ENCODE measurements at places on chromosomes 1 and 21. TPM values are rescaled to one million over a fixed set of nuclear protein-coding genes. Genes with fewer than 3 reads are reported as not detected.

The DTL gene
- 41.0 TPM for total RNA-seq

GRCh38 chr1:55367273-55367672 lies 152.1 kb upstream of the USP24 start:
- H3K36me3 ChIP-seq: no peaks in the 10 kb centered on the region
- DNase-seq: no peak
- no peaks in the 10 kb centered on the region for H3K27me3 ChIP-seq

DNA sequence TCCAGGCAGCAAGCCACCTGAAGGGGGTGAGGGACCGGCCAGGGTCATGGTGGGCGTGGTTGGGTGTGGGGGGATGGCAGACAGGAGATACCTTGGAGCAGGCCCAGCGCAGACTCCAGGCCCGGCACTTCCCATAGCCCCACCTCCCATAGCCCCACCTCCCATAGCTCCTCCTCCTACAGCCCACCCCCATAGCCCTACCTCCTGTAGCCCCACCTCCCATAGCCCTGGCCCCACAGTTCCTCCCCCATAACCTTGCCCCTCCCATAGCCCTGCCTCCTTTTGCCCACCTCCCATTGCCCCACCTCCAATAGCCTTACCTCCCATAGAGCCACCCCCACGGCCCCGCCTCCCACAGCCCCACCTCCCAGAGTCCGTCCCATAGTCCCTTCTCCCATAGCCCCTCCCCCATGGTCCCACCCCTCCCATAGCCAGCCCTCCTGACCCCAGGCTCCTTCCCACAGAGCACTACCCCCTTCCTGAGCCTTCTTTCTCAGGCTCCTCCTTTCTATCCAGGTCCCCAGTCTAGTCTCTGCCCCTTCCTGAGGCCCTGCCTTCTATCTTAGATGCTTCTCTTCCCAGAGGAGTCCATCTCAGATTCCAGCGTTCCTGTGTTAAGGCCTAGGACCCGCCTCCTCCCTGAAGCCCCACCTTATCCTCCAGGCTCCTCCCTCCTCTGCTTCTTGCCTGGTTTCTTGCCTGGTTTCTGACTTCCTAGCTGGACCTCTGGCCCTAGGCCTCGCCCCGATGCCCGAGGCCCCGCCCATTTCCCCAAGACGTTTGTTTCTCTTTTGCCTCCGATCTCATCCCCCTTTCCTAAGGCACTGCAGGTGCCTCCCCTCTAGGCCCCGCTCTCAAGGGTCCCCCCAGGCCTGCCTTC lies 46.8 kb downstream of the PTPRU start:
- H3K27ac ChIP-seq: no peak overlapping the region
- no peaks in the 10 kb centered on the region for H3K36me3 ChIP-seq
- peak; percentile 74 for DNase-seq
- peaks cover 20% of the 10 kb centered on the region for H3K4me1 ChIP-seq

GRCh38 chr1:19877821-19878636 lies 4.2 kb upstream of the OTUD3 start:
- H3K4me1 ChIP-seq: peaks cover 6% of the 10 kb centered on the region
- no peak for DNase-seq
- H3K36me3 ChIP-seq: no peaks in the 10 kb centered on the region
- H3K4me3 ChIP-seq: no peak overlapping the region

DNA sequence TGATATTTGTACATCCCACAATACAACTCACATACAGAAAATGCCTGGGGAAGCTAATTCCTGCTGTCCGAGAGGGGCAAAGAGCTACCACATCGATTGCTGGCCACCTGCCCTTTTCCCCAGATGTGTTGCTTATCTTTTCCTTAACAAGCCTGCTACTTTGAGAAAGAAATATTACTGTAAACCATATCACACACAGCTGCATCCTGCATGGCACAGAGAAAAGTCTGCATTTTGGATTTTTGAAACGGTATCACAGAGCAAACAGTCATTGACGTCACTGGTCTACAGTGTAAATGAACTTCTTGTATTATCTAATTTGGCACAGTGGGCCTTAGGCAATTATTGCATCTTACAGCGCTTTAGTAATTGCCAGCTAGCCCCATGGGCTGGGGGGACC lies 164.7 kb downstream of the CLIC6 start:
- no peak overlapping the region for H3K4me3 ChIP-seq
- DNase-seq: no peak
- H3K36me3 ChIP-seq: peaks cover 16% of the 10 kb centered on the region
- H3K4me1 ChIP-seq: peaks cover 36% of the 10 kb centered on the region
- no peaks in the 10 kb centered on the region for H3K27me3 ChIP-seq
- H3K27ac ChIP-seq: no peak overlapping the region

GRCh38 chr21:44831227-44831860 lies 13.5 kb upstream of the SUMO3 start:
- H3K36me3 ChIP-seq: no peaks in the 10 kb centered on the region
- no peak for DNase-seq
- H3K27ac ChIP-seq: no peak overlapping the region
- H3K4me1 ChIP-seq: no peaks in the 10 kb centered on the region
- no peaks in the 10 kb centered on the region for H3K27me3 ChIP-seq
- no peak overlapping the region for H3K4me3 ChIP-seq
